Pancreas (tissue), 10 donors: ENCODE measurements at places on chromosomes 3 and 15. TPM values are rescaled to one million over a fixed set of nuclear protein-coding genes. Genes with fewer than 3 reads are reported as not detected.

DNA sequence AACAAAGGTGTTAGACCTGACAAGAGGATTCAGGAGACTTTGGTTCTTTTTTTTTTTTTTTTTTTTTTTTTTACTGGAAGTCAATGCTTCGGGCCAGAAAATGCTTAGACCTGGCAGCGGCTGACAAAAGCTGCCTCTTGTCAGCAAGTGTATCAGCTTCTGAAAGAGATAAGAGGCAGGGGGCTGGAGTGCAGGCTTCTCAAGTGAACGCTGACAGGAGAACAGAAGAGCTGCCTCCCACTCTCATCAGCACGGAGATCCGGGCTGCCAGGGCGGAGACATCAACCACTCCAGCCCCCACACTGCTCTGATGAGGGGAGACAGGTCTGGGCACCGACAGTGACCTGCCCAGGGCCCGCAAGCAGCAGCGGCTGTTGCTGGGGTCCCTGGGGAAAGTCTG, 9.4 kb upstream of the SCN5A start:
- DNase-seq: no peak

DNA sequence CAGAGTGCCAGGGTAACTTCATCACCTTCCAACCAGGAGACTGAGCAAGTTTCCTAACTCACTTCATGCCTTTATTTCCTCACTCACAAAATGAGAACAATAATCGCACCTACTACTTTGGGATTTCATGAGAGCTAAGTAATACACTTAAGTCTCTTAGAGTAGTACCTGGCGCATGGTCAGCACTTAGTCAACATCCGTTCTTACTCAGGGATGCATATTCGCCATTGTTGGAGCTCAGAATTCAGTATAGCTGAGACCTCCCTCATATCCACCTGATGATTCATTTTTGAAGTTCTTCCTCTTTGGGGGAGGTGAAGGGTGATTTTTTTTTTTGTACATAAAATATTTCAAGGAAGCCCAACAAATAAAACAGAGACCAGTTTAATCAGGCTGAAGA, 188.2 kb downstream of the AGBL1 start:
- DNase-seq: no peak

DNA sequence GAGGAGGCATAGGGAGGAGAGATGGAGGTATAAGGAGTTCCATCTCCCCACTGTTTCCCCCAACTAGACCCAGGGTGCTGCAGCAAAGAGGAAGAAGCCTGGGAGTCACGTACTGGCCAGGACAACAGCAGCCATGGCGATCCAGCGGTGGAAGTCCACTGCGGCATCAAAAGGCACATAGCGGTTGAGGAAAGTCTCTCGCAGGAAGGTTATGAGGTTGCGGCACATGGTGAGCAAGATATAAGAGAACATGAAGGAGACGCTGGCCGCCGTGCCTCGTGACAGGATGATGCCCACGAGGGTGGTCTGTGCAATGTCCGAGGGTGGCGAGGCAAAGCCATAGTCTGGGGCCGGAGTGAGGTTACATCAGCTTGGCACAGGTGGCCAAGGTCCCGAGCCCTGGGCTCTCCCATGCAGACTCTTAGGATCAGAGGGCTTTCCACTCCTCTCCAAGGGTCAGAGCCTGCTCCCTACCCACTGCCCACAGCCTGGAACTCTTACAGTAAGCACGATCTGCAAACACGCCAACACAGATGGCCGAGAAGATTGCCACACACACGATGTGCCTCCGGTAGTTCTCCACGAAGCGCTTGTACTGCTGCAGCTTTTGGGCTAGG, 14.3 kb downstream of the DUOX2 start:
- no peak for DNase-seq

- no peak for DNase-seq
These were observed 58.8 kb upstream of the ARL6 start for GRCh38 chr3:97705764-97706163.

DNA sequence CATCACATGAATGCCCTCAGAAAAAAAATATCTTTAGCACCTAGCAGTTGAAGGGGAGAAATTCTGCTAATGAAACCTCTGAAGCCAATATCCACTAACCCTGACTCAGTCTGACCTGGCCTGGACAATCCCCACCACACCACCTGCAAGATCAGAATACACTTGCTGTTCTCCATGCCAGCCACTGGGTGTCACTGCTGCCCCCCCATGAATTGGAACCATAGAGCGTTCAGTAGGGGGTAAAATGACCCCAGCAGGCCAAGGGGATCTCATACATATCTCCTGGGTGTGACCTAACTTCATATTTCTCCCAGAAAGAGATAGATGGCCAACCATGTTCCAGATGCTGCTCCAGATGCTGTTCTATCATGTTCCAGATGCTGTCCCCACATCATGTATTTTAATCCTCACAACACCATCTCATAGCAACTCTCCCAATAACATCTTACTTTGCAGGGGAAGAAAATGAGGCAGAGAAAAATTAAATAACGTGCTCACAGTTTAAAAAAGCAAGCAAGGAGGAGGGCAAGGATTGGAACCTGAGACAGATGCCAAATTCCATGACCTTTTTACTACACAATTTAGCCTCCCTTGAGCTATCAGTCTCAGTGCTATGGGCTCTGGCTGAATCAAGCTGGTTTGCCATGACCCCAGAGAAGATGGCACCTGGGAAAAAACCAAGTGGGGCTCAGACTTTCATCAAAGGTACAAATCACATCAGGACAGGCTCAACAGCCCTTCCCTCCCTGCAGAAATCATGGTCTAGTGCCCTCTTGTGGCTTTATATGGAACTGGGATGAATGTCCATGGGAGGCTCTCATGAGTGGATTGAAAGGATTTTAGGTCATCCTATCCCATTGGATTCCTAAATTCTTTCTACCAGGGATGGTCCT, 12.4 kb downstream of the NTRK3 start:
- no peak for DNase-seq

GRCh38 chr15:90099868-90100831, 2.1 kb downstream of the IDH2 start:
- peak; percentile 74 for DNase-seq

- DNase-seq: no peak
These were observed 73.9 kb upstream of the BLM start for GRCh38 chr15:90643301-90643632.

DNA sequence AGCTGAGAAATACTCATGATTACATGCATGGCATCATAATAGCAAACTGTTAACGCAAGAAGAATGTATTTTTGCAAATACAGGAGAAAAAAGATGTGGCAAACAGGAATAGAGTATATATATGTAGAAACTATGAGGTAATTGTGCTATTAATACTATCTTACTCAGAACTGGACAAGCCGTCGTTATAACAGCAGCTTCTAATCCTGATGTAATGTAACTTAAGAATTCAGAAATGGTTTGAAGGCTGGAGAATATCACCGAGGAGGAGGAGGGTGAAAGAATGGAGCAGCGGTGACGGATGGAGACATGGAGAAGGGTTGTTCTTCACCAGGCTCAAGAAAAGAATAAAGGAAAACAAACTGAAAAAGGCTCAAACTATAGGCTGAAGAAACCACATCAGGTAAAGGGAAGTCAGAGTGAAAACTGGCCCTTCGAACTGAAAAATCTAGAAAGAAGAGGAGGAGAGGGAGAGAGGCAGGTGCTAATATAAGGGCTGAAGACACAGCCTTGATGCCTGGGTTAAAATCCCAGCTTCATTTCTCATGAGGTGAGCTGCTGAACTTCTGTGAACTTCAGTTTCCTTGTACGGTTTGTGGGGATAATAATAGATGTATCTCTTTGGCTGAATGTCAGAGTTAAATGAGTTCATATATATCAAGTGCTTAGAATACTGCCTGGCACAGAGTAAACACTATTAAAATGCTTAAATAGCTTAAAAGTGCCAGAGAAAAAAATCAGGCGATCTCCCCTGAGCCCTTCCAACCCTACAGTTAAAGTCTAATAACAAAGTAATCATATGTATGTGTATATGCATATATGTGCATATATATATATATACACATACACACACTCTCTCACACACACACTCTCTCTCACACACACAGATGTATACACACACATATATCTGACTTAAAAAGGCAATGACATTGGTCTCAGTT, 43.9 kb downstream of the GOLIM4 start:
- no peak for DNase-seq

DNA sequence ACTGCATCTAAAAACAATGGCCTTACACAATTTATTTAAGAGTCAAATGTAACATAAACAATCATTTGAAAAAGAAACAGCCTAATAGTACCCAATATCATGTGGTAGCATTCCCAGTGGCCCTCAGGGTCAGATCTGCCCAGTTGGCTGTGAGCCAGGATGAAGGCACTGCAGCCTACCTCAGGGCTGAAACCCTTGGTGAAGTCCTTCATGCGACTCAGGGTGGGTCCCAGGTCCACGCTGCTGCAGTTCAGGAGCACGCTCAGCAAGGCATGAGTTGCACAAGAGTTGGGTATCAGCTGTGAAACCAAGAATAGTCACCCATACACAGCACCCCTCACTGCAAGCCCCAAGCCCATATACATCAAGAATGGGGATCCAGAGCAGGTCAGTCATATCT, 37.1 kb downstream of the SEMA3G start:
- DNase-seq: peak; percentile 57

- no peak for DNase-seq
These were observed 88.8 kb upstream of the PLXND1 start for GRCh38 chr3:129695230-129695629.

GRCh38 chr15:76912430-76912829, 7.3 kb upstream of the SCAPER start:
- DNase-seq: no peak

GRCh38 chr3:182618085-182618732, 175.1 kb upstream of the ATP11B start:
- no peak for DNase-seq

DNA sequence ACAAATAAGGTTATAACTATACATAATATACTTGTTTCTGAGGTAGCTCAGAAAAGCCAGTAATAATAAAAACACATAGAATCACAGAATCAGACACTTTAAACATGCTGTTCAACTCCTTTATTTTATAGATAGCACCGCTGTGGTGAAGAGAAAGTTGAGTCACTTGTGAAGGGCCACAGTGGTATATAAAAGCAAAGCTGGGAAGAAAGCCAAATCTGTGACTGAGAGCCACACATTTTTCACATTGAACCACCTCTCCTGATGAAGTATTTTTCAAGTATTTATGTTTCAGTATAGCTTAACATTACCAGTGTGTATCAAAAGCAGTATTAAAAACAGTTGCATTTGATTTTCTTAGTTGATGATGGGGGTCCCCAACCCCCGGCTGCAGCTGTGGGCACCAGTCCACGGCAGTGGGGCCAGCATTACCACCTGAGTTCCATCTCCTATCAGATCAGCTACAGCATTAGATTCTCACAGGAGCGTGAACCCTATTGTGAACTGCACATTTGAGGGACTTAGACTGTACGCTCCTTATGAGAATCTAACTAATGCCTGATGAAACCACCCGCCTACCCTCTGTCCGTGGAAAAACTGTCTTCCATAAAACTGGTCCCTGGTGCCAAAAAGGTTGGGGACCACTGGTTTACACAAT, 46.2 kb downstream of the TBL1XR1 start:
- no peak for DNase-seq

DNA sequence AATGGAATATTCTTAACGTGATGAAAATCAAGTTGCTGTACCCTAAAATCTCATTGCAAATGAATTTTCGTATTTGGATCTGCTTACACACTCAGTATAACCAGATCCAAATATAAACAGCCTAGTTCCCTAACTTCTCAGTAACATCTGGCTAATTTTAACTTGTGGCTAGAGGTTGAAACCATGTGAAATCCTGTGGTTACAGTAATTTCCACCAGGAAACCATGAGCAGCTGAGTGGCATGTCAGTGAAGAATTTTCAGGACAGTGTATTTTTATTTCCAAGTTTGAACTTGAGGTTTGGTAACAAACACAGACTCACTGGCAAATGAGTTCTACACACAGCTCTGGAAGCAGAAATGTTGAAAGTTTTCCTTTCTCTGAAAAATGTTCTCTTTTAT, 754.1 kb downstream of the NR2F2 start:
- no peak for DNase-seq

- DNase-seq: peak; percentile 87
These were observed 25.5 kb downstream of the SETD5 start for GRCh38 chr3:9422712-9423424.

GRCh38 chr3:31959951-31960792, 20.9 kb downstream of the OSBPL10 start:
- no peak for DNase-seq

DNA sequence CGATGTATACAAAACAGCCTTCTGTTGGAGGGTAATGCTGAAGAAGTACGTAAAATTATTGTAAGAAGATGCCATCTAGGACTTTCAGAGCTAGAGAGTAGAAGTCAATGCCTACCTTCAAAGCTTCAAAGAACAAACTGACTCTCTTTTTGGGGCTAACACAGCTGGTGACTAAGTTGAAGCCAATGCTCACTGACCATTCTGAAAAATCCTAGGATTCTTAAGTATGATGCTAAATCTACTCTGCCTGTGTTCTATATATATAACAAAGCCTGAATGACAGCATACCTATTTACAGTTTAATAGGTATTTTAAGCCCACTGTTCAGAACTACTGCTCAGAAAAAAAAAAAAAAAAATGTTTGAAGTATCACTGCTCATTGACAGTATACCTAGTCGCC, 18.9 kb downstream of the ADPGK start:
- no peak for DNase-seq

DNA sequence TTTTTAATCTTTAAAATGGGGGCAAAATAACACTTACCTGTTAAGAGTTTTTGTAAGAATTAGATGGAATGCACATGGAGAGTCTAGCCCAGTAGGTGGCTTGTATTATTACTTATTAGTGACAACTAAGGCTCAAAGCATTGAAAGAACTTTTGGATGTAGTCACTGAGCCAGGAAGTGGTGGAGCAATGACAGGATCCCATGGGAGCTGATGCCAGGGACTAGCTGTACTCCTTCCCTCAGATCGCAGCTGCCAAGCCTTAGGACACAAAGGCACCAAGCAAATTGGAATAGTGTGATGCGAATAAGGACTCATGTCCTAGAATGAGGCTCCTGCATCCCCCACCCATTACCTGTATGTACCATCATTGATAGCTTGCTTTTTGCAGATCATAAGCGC, 370.4 kb upstream of the RGMA start:
- no peak for DNase-seq

GRCh38 chr15:51904931-51905330, 66.6 kb downstream of the LEO1 start:
- no peak for DNase-seq

DNA sequence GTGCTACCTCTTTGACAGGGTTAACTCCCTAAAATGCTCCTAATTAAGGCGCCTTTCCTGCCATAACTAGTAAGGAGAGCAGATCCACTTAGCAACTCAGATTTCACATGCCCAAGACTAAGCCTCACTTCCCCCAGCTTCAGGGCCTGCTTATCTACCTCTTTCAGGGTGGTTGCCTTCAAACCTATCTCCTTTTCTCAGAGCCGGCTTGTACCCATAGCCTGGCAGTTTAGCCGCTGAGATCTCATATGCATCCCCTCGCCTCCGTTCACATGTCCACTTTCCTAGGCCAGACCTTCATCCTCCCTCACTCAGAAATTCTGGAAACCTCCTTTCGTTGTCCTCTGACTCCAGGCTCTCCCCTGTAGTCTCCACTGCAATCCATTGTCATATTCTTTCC, 1.0 kb upstream of the FSTL1 start:
- no peak for DNase-seq

The ONECUT1 gene
- total RNA-seq: 30.4 TPM

The THSD4 gene
- 16.9 TPM for total RNA-seq

The C2CD4B gene
- 71.7 TPM for total RNA-seq

The PTH1R gene
- 1.2 TPM for total RNA-seq

The C3orf38 gene
- 9.7 TPM for total RNA-seq

The FETUB gene
- total RNA-seq: not detected

The CPEB1 gene
- total RNA-seq: 1.6 TPM

The KNL1 gene
- 0.04 TPM for total RNA-seq

The B3GALNT1 gene
- 5.4 TPM for total RNA-seq

The GCSAM gene
- total RNA-seq: not detected

The GOLGA6A gene
- not detected for total RNA-seq
